ENCODE measurements at places on chromosomes 12 and 14.

DNA sequence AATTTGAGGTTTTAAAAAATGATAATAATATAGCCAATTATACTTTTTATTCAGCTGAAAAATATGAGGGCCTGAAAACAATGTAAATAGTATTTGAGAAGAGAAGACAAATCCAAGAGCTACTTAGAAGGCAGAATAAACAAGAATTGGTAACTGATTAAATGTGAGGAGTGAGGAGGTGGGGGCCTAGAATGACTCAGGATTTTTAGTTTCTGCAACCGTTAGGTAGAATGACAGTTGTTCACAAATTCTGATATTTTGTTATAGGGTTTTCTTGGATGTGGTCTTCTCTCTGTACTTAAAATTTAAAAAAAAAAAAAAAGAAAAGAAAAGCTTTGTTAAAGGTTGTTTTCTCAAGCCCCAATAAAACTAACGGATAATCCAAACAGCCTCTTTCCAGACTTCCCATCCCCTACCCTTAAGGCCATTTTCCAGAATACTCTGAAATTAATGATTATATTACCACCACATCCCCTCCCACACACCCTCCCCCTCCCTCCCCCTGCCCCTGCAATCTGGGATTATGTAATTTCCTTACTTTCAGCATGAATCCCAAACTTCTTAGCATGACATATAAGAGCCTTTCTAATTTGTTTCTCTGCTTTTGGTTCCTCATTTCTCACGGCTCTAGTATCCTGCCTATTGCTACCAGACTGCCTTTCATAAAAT, 50.4 kb downstream of the LRP6 start:
- no peak for DNase-seq

- DNase-seq: no peak
These were observed 791 bp downstream of the TMEM233 start for GRCh38 chr12:119594399-119594730.

DNA sequence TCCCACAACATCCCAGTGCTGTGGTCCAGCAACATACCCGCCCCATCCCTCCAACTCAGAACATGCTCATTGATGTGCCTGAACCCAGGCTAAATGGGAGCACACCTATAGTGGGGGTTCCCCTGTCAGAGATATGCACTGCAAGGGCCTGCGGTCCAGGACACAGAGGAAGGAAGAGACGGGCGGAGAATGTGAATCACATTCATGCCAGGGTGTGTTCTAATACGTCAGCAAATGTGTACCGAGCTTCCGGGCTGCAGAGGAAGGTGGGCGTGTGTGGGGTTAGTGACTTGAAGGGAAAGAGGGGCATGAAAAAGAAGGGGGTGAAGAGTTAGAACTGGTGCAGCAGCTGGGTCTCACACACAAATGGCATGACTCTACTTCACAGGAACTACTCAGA, 83.7 kb downstream of the DPF3 start:
- DNase-seq: no peak

- no peak for DNase-seq
These were observed 85.4 kb upstream of the DYNC1H1 start for GRCh38 chr14:101878822-101879528.

- no peak for DNase-seq
These were observed 647.1 kb upstream of the FLRT2 start for GRCh38 chr14:84882830-84883229.

DNA sequence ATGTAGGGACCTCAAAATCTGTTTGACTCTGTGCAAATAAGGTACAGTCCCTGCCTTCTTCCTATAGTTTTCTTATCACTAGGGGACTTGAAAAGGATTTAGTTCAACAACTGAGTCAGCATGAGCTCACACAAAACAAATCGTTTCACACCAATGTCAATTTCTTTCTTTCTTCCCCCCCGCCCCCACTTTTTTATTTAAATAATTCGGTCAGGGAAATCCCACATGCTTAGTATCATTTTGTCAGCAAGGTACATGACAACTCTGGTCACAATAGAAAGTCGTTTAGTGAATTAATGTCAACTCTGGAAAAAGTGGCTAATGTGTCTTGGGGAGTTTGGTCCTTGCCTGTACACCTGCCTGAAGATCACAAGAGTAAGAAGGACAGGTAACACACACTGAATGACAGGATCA, 232.2 kb upstream of the PLEKHG7 start:
- no peak for DNase-seq

GRCh38 chr12:71900091-71900490, 38.6 kb upstream of the TPH2 start:
- DNase-seq: no peak

GRCh38 chr14:50497351-50497750, 35.0 kb downstream of the MAP4K5 start:
- DNase-seq: no peak

GRCh38 chr12:82529954-82530353, 156.8 kb upstream of the TMTC2 start:
- DNase-seq: no peak

DNA sequence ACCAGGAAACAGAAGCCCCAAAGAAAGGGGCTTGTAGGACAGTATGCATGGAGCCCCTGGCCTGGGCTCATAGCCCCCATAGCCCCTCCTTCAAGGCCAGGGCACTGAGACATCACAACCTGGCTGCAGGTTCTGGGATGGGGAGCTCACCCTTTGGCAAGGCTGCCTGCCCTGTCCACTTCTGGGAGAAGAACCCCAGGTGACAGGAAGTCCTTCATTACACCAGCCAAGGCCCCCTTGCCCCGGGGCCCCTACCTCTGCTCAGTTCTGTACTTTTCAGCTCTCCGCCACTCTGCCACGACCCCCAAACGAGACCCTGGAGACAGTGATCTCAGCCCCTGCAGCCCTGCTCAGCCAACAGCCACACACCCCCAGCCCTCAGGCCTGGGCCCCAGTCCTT, 223.2 kb upstream of the RTL1 start:
- DNase-seq: no peak

GRCh38 chr14:100654814-100655740, 67.9 kb upstream of the BEGAIN start:
- DNase-seq: peak; percentile 28

DNA sequence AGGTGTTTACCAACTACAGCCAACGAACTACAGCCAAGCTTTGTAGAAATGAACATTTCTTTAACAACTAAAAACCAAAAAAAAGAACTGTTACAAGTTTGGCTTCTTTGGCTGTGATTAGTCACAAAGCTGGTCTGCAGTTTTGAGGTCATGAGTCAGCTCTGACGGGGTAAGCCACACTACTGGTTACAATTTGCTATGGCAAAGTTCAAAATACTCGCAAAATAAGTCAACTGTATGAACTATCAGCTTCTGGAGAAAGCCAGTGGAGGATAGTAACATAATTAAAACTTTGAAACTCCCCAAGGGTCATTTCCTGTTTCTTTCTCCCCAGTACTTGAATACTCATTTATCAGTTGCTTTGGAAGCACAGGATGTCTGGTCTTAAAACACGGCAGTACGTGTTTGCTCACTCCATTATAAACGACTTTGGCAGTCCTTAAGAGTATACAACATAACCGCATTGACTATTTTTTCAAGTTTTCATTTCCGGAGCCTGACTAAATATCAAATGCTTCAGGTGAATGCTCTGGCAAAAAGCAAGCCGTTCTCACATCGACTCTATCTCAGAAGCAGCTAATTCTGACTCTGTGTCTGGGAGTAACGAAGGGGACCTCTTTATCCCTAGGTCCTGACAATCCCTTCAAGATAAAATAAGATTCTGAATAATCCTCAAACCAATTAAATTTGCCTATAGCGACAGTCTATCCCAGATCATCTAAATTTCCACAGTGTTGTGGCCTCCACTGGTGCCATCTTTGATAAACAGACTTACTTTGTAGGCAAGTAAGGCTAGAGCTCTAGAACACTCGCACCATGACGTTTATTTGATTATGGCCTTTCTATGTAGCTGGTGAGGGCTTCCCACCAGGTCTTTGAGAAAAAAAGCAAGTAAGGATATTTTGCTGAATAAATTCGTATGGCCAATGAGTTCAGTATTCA, 10.6 kb downstream of the PHLDA1 start:
- DNase-seq: peak; percentile 60

- no peak for DNase-seq
These were observed 2.8 kb downstream of the SLC5A8 start for GRCh38 chr12:101207086-101207780.
